ENCODE measurements at places on chromosomes 1 and 21.

DNA sequence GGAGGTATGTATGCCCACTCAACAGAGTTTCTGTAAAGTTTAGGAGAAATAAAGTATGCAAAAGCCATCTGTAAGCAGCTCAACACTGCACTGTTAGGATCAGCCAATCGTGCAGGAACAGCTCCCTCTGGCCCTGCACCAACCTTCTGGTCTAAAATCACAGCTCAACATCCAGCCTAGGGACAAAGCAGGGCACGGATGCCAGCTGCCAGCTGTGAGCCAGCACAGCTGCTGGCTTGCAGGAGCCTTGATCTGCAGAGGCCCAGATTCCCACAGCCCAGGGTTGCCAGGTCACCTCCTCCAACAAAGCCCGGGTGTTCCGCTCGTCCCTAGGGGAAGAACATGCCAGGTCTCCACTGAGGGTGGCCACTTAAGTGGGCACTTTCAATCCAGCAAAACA lies 8.6 kb downstream of the ACOT7 start:
- no peak for DNase-seq

- no peak for DNase-seq
These were observed 110.4 kb downstream of the PTPRC start for GRCh38 chr1:198749279-198749678.

DNA sequence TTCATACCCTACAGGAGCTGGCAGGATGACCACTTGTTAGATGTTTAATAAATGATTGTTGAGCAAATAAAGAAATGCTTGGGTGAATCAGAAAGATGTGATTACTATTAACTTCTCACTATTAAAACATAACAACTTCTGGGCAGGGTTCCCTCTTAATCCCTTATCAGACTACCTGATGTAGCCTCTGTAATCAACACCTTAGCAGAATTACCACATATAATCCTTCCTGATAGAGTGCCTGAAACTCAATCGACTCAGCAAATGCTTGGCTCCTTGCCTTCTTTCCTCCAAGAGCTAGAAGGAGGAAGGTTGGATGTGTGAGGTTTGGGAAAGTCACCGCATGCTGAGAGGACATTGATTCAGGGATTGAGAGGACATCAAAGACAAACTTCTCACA lies 34.8 kb upstream of the DSCAM start:
- DNase-seq: no peak

- DNase-seq: no peak
These were observed 44.8 kb upstream of the KIAA0040 start for GRCh38 chr1:175237389-175237788.

DNA sequence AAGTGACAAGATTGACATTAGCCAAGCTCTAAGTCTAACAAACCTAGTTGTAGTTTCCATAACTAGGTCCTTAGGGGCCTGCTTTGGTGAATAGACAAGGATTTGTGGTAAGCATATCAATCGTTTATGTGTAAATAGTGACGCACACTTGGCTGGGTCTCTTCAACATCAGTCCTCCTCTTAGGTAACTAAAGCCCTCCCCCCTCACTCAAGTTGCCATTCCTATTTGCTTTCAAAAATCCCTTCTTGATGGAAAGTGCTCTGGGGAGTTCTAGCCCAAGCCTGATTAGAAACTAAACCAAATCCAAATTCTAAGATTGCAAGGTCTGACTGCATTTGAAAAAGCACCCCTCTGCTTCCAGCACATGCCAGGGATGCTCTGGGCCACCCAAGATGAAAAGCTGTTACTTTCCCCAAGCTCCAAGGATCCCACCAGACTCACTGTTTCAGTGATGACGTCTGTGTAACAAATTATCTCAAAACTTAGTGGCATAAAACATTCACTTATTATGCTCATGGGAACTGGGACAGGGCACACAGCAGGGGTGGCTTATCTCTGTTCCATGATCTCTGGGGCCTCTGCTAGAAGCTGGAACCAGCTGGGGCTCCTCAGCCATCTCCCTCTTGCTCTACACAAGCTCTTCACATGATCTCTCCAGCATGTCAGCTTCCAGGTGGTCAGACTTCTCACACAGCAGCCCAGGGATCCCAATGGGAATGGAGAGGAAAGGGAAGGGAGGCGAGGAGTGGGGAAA lies 74.1 kb downstream of the RRAGC start:
- no peak for DNase-seq

GRCh38 chr1:147238053-147238902 lies 4.2 kb upstream of the CHD1L start:
- no peak for DNase-seq

GRCh38 chr1:23779826-23780371 lies 1.7 kb downstream of the PITHD1 start:
- DNase-seq: peak; percentile 41

GRCh38 chr1:60151311-60151710 lies 77.7 kb upstream of the C1orf87 start:
- DNase-seq: no peak

Measured in GM03348 (cell line).